CD4-positive, alpha-beta T cell treated with Interleukin-12 subunit alpha and Interleukin-12 subunit beta, for 1 hour (primary cell): ENCODE measurements at places on chromosomes 11 and 22.

DNA sequence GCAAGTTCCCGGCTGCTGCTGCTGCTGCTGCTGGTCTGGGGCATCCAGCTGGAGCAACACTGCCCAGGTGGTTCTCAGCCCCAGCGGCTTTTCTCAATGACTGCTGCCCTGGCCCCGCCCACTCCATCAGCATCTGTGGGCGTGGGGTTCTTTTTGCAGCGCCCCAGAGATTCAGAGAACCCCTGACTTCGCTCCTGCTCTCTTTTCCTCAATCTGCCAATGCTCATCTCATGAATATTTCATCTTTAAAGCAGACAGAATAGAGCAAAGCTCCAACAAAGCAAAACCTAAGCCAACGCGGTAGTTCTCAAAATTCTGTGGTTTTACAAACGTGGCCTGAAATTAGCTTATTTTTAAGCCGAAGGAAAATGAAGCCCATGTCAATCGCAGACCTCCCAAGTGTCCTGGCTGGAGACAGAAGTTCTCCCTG, 363.6 kb downstream of the CTTN start:
- no peak for DNase-seq

GRCh38 chr11:134124660-134125451, 56.0 kb downstream of the JAM3 start:
- DNase-seq = no peak

- peak; percentile 11 for DNase-seq
Observed at GRCh38 chr11:125423247-125423849, 72.7 kb downstream of the FEZ1 start.

DNA sequence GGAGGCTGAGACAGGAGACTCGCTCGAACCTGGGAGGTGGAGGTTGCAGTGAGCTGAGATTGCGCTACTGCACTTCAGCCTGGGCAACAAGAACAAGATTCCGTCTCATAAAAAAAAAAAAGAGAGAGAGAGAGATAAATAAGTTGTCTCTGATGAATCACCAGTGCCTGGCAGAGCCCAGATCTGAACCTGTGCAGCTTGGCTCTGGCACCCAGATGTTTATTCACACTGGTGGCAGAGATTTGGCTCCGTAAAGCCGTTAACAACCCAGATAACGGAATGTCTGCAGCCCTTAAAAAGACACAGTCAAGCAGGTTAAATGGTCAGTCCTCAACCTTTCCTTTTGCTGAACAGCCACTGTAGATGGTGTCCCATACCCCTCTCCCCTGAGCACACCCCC, 33.5 kb upstream of the RTL6 start:
- DNase-seq = no peak

- peak; percentile 37 for DNase-seq
Observed at GRCh38 chr22:28822930-28823551, 22.7 kb upstream of the XBP1 start.
